ENCODE measurements at places on chromosomes 4 and X. TPM values are rescaled to one million over a fixed set of nuclear protein-coding genes. Genes with fewer than 3 reads are reported as not detected.

Gene SPANXN5
- not detected for total RNA-seq

Gene TLR7
- not detected for total RNA-seq

Gene NAP1L3
- total RNA-seq: 14.3 TPM

Gene FOXR2
- not detected for total RNA-seq

Gene PCDH18
- 69.3 TPM for total RNA-seq

Gene NXF2B
- total RNA-seq: not detected

Gene SHOX
- 0.21 TPM for total RNA-seq

Gene F8A2
- not detected for total RNA-seq

Gene NELFA
- 37.8 TPM for total RNA-seq

Gene FAM9B
- total RNA-seq: not detected

Gene MAOB
- not detected for total RNA-seq

Gene SRPK3
- not detected for total RNA-seq

Gene CPE
- 195 TPM for total RNA-seq

Gene PAGE2B
- total RNA-seq: not detected

Gene ZNF157
- 0.16 TPM for total RNA-seq

Gene MAPK10
- total RNA-seq: 19.2 TPM

Gene DGAT2L6
- not detected for total RNA-seq

Gene SLC9A6
- 16.1 TPM for total RNA-seq

Gene ANOS1
- 0.08 TPM for total RNA-seq

Gene AKAP14
- not detected for total RNA-seq

Gene MMRN1
- total RNA-seq: not detected

Gene MAP3K15
- total RNA-seq: not detected

Gene EFHC2
- not detected for total RNA-seq

Gene LRIT3
- 0.13 TPM for total RNA-seq

Gene MAGEE2
- not detected for total RNA-seq

Gene CCKAR
- not detected for total RNA-seq

Gene MANBA
- 27.3 TPM for total RNA-seq

Gene SLC49A3
- 0.31 TPM for total RNA-seq

Gene CXorf49B
- total RNA-seq: not detected

Gene PCSK1N
- 13.1 TPM for total RNA-seq

Data from osteocyte (in vitro differentiated cells).